ENCODE measurements at places on chromosomes 6 and 20. TPM values are rescaled to one million over a fixed set of nuclear protein-coding genes. Genes with fewer than 3 reads are reported as not detected.
A peak's percentile ranks its signal among the peaks of the same experiment; 100 is the strongest.

GRCh38 chr6:144722925-144723324 lies 437.8 kb downstream of the UTRN start:
- no peak overlapping the region for H3K27ac ChIP-seq
- peaks cover 6% of the 10 kb centered on the region for H3K36me3 ChIP-seq
- H3K27me3 ChIP-seq, result no peaks in the 10 kb centered on the region
- no peak for DNase-seq

TMEM244 gene
- total RNA-seq, result not detected

SRSF12 gene
- total RNA-seq, result not detected

HLA-DQA1 gene
- 5.4 TPM for total RNA-seq

- H3K36me3 ChIP-seq, result no peaks in the 10 kb centered on the region
- peak overlapping the region; percentile 69 for H3K27ac ChIP-seq
- no peak for DNase-seq
Measured at GRCh38 chr6:138970856-138971425, 17.1 kb downstream of the REPS1 start.

VSX1 gene
- total RNA-seq, result 0.33 TPM

GRCh38 chr6:168095716-168096250 lies 16.8 kb upstream of the FRMD1 start:
- DNase-seq, result peak; percentile 7
- H3K27ac ChIP-seq, result no peak overlapping the region
- no peak overlapping the region for H3K4me3 ChIP-seq
- no peaks in the 10 kb centered on the region for H3K36me3 ChIP-seq
- H3K27me3 ChIP-seq, result peaks cover 20% of the 10 kb centered on the region

DNA sequence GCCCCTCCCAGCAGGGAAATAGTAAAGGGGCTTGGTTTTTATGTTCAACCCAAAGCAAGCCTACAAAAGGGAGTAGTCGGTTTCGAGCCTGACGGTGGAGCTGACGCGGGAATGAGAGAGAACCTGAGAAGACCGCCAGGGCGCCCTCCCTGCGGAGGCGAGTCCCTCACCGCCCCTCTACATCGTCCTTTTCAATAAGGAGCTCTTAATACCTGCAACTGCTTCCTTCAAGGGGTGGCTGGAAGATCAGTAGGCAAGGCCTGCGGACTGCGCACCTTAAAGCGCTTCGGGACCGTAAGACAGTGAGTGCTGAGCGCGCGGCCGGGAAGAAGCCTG lies 709 bp upstream of the ZNF76 start:
- peak overlapping the region; percentile 100 for H3K27ac ChIP-seq
- no peaks in the 10 kb centered on the region for H3K27me3 ChIP-seq
- H3K4me3 ChIP-seq, result peak overlapping the region; percentile 94
- no peaks in the 10 kb centered on the region for H3K36me3 ChIP-seq
- peak; percentile 19 for DNase-seq
- peaks cover 60% of the 10 kb centered on the region for H3K4me1 ChIP-seq

- no peaks in the 10 kb centered on the region for H3K36me3 ChIP-seq
- no peak for DNase-seq
- H3K4me1 ChIP-seq, result no peaks in the 10 kb centered on the region
- H3K27ac ChIP-seq, result no peak overlapping the region
Measured at GRCh38 chr6:74369556-74369993, 673.6 kb downstream of the CD109 start.

HDAC2 gene
- total RNA-seq, result 44.3 TPM

DNA sequence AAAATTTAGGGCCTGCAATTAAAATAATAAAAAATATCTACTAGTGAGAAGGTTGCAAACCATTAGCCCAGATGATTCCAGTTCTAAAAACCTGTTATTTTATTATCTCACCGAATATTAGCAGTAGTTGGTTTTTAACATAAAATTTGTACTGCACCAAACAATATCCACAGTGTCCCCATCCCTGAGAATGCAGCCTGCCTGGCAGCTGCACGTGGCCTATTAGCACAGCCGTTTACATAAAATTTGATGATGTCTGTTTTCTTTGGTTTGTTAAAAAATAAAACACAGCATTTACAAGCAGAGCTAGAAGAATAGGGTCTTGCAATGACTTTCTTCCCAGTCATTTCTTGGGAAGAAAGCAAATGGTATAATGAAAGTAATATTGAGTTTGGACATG lies 58.2 kb downstream of the FUT9 start:
- H3K4me1 ChIP-seq, result no peaks in the 10 kb centered on the region
- no peak overlapping the region for H3K4me3 ChIP-seq
- no peaks in the 10 kb centered on the region for H3K27me3 ChIP-seq
- no peaks in the 10 kb centered on the region for H3K36me3 ChIP-seq

DNA sequence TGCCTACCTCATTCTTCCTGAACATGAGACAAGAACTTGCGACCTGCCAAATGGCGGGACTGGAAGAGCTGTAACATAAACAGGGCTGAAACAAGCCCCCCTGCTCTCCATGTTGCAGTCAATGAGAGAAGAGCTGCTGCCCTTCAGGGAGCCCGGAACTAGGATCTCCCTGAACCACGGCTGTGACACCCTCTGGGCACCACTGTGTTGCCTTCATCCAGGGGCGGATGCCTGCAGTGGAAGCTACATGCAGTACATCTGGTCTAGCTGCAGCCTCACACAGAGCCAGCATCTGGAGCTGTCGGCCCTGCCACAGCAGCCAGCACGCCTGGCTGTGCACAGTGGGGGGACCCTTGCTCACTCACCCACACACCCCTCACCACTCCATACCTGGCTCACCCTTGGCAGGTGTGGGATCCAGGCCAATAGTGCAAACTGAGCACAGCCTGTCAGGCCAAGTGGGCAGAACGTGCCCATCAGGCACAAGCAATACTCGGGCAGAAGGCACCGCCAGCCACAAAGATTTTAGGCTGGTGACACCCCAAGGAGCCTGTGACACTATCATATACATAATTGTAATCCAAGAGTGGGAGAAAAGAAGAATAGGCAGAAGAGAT lies 451.3 kb downstream of the HTR1B start:
- H3K27ac ChIP-seq, result no peak overlapping the region
- H3K36me3 ChIP-seq, result no peaks in the 10 kb centered on the region
- H3K4me1 ChIP-seq, result no peaks in the 10 kb centered on the region
- H3K27me3 ChIP-seq, result no peaks in the 10 kb centered on the region
- H3K4me3 ChIP-seq, result no peak overlapping the region
- DNase-seq, result no peak
